Nasal cavity respiratory epithelium epithelial cell of viscerocranial mucosa (primary cell): ENCODE measurements at places on chromosomes 13 and 19. TPM values are rescaled to one million over a fixed set of nuclear protein-coding genes. Genes with fewer than 3 reads are reported as not detected.

IGFL2 gene
- total RNA-seq, result 2.4 TPM in 1 of 2 replicates, not detected in the other

EXOC3L2 gene
- 0.07 TPM in 1 of 2 replicates, not detected in the other for total RNA-seq

S1PR5 gene
- total RNA-seq, result 4.4 and 19.5 TPM in 2 replicates

LRRC4B gene
- not detected in 2 replicates for total RNA-seq

C19orf67 gene
- 0.14 TPM in 1 of 2 replicates, not detected in the other for total RNA-seq

ATP11A gene
- 7.2 and 23.2 TPM in 2 replicates for total RNA-seq

PINLYP gene
- 0.50 and 1.4 TPM in 2 replicates for total RNA-seq

KLK4 gene
- total RNA-seq, result not detected in 2 replicates

MIER2 gene
- 17.4 and 27.2 TPM in 2 replicates for total RNA-seq

ZNF584 gene
- 17.4 and 21.4 TPM in 2 replicates for total RNA-seq

PLIN4 gene
- total RNA-seq, result 2.4 and 12.9 TPM in 2 replicates

JSRP1 gene
- total RNA-seq, result not detected in 2 replicates

ZNF460 gene
- total RNA-seq, result 168 and 223 TPM in 2 replicates

RXFP2 gene
- total RNA-seq, result not detected in 2 replicates

KANK3 gene
- total RNA-seq, result 0.57 and 1.7 TPM in 2 replicates

ZNF763 gene
- 0.68 and 1.9 TPM in 2 replicates for total RNA-seq

MBD3L2 gene
- not detected in 2 replicates for total RNA-seq

PLIN5 gene
- 0.07 TPM in 1 of 2 replicates, not detected in the other for total RNA-seq

APOC4 gene
- total RNA-seq, result not detected in 2 replicates

CCL25 gene
- total RNA-seq, result not detected in 2 replicates

SAMD4B gene
- total RNA-seq, result 27.7 and 86.7 TPM in 2 replicates

ACER1 gene
- not detected in 2 replicates for total RNA-seq

LDLR gene
- 184 and 234 TPM in 2 replicates for total RNA-seq

NPAS1 gene
- 0.28 and 0.34 TPM in 2 replicates for total RNA-seq

PRODH2 gene
- total RNA-seq, result not detected in 2 replicates

CPT1C gene
- 0.21 and 0.34 TPM in 2 replicates for total RNA-seq

RAB3D gene
- total RNA-seq, result 75.5 and 131 TPM in 2 replicates

AP1M2 gene
- 111 and 115 TPM in 2 replicates for total RNA-seq

ZNF266 gene
- 10.3 and 14.1 TPM in 2 replicates for total RNA-seq

TINCR gene
- 6.9 and 14.0 TPM in 2 replicates for total RNA-seq

CAMSAP3 gene
- 4.4 and 11.6 TPM in 2 replicates for total RNA-seq

METTL21C gene
- not detected in 2 replicates for total RNA-seq

CGB7 gene
- 1.4 and 2.3 TPM in 2 replicates for total RNA-seq

NLRP11 gene
- total RNA-seq, result not detected in 2 replicates

ZNF575 gene
- total RNA-seq, result under 0.01 and 0.07 TPM in 2 replicates

TICAM1 gene
- total RNA-seq, result 7.2 and 15.4 TPM in 2 replicates

ZNF865 gene
- 0.68 and 4.1 TPM in 2 replicates for total RNA-seq

IFNL2 gene
- total RNA-seq, result not detected in 2 replicates

CASP14 gene
- total RNA-seq, result under 0.01 TPM in 2 replicates

SIGLECL1 gene
- not detected in 2 replicates for total RNA-seq

PSG1 gene
- total RNA-seq, result not detected in 2 replicates

C19orf33 gene
- 72.1 and 444 TPM in 2 replicates for total RNA-seq

NUCB1 gene
- total RNA-seq, result 98.8 and 207 TPM in 2 replicates

HOMER3 gene
- total RNA-seq, result 48.5 and 126 TPM in 2 replicates

CHST8 gene
- total RNA-seq, result under 0.01 and 0.14 TPM in 2 replicates

ICAM4 gene
- total RNA-seq, result 1.0 and 5.8 TPM in 2 replicates

C19orf38 gene
- total RNA-seq, result 0.71 and 1.0 TPM in 2 replicates

ZNF441 gene
- 8.2 and 8.8 TPM in 2 replicates for total RNA-seq

USHBP1 gene
- not detected in 2 replicates for total RNA-seq

HTR2A gene
- not detected in 2 replicates for total RNA-seq

ATP4A gene
- not detected in 2 replicates for total RNA-seq
